ENCODE measurements at places on chromosomes 12 and 14.
A peak's percentile ranks its signal among the peaks of the same experiment; 100 is the strongest.

DNA sequence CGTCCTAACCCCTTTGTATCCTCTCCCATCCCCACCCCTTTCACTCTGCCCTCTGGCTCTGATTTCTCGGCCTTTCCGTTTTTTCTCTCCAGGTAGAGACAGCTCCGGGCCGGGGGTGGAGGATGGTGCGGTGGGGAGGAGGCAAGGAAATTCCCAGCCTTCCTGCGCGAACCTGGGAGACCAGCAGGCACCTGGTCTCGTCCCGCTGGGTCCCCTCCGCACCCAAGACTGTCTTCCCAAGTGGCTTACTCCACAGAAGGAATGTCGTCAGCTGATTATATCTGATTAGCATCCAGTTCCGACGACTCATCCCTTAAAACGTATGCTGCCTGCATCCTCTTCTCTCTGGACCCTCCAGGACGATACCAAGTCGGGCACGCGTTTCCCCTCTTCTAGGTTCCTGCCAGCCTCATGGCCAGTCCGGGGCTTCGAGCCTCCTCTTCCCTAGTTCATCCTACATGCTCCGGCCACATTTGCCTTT, 42.2 kb upstream of the CAPRIN2 start:
- DNase-seq, result no peak

- DNase-seq, result no peak
These were observed 1.0 kb downstream of the AHNAK2 start for GRCh38 chr14:104977008-104977680.

GRCh38 chr12:121530600-121531355, 50.0 kb downstream of the KDM2B start:
- peak; percentile 63 for DNase-seq

GRCh38 chr14:101729382-101729781, 32.1 kb upstream of the PPP2R5C start:
- no peak for DNase-seq

- no peak for DNase-seq
These were observed 59.1 kb downstream of the FAM222A start for GRCh38 chr12:109772622-109773321.

DNA sequence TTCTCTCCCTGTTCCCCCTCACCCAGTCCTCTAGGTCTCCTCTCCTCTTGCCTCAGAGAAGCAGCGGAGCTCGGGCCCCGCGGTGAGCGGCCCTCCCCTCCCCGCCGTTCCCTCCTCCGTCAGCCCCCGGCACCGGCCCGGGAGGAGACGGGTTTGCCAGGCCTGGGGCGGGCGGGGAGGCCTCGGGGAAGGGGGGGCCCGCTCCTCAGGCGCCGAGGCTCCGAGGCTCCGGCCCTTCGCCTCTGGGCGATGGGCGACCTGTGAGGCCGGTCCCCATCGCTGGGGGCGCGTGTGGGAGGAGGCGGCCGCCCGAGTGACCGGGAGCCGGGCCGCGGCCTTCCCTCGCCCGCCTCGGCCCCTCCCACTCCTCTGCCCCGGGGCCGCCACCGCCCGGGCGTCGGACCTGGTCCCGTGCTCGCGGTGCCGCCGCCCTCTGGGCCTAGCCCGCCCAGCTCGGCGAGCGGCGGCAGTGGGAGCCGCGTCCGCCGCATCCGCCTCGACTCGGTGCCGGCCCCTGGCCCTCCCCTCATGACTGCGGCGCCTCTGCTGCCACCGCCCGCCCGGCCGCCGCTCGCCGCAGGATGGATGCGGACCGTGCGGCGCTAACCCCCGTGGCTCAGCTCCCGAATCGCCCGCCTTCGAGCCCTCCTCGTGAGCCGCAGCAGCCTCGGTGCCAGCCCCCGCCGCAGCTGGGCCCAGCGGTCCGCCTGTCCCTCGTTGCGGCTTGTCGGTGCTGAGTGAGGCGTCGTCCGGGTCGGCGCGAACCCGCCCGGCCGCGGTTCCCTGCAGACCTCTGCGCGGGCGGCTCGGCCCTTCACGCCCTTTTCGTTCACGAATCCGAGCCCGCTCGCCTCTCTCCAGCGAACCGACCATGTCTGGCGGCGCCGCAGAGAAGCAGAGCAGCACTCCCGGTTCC, 574 bp downstream of the WNK1 start:
- DNase-seq, result peak; percentile 39

DNA sequence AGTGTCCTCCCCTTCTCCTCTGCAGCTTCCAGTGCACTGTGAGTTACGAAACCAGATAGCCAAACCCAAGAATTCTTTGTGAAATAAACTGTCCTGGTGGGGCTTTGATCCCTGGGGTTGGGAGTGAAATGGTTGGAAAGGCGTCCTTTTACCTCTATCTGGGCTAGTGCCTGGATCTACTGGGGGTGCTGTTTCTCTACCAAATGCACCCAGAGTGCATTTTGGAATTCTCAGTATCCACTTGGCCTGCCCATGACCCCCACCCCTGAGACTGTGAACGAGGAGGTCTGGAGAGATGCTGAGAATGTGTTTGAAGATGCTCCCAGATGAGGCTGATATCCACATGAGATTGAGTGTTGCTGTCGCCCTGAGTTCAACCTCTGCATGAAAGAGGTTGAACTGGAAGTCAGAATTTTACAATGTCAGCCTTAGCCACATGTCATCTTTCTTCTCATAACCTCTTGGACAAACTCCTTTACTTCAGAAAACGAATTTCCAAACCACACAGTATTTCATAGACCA, 87.1 kb upstream of the CLMN start:
- DNase-seq, result no peak

DNA sequence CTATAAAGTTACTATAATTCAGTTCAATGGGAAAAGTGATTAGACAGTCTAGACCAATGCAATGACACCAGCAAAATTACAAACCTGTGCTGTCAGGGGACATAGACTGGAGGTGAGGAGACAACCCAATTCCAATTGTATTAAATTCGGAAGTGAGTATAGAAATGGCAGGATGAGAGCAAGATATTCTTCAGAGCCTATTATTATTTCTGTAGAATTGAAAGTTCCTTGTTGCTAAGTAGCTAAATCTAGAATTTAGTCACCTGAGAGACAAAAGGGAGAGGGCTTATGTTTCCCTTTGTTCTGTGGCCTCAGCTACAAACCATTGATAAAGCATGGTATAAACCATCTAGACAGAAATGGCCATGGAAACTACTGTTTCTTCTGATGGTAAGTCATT, at the start of gene ADAM21:
TSS of gene ADAM21 (plus strand) at position 301 of the 400 bp plus-strand sequence. CDS start 5,326 bp downstream, outside the sequence.
- DNase-seq, result no peak

GRCh38 chr14:94624537-94625352, 12.6 kb downstream of the SERPINA3 start:
- no peak for DNase-seq

- DNase-seq, result no peak
These were observed 4.5 kb downstream of the TBX3 start for GRCh38 chr12:114679452-114679875.

DNA sequence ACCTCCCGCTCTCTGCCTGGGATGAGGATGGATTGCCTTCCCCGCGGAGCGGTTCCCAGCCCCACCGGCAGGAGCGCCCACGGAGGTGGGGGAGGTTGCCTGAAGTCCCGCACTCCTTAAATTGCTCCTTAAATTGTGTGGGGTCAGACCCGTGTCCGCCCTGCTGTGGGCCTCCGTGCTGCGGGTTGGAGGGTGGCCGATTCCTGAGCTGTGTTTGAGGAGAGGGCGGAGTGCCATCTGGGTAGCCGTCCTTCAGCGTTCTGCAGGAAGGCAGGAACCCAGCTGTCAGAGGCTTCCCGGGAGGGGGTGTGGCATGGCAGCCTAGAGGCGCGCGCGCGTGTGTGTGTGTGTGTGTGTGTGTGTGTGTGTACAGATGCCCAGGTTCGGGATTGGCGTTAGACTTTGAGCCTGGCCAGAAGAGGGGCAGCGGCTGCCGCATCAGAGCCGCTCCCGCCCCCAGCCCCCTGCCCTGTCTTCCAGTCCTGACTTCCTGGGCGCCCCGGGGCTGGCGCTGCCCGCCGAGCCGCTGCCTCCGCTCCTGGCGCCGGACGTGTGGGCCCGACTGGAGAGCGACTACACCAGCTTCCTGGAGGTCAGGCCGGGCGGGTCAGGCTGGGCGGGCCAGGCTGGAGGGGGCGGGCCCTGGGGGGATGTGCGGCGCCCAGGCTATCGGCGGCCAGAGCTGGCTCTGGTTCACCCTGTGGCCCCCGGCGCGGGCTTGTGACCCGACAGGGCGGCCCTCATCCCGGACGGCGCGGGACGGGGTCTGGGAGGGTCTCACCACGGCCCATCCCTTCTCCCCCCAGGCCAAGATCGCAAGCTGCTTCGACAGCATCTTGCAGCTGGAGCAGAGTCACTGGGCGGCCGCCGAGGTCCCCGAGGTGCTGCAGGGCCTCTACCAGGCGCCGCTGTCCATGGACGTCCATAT, 9.2 kb downstream of the EXOC3L4 start:
- no peak for DNase-seq

GRCh38 chr14:73888971-73889370, 2.3 kb downstream of the ZNF410 start:
- no peak for DNase-seq

DNA sequence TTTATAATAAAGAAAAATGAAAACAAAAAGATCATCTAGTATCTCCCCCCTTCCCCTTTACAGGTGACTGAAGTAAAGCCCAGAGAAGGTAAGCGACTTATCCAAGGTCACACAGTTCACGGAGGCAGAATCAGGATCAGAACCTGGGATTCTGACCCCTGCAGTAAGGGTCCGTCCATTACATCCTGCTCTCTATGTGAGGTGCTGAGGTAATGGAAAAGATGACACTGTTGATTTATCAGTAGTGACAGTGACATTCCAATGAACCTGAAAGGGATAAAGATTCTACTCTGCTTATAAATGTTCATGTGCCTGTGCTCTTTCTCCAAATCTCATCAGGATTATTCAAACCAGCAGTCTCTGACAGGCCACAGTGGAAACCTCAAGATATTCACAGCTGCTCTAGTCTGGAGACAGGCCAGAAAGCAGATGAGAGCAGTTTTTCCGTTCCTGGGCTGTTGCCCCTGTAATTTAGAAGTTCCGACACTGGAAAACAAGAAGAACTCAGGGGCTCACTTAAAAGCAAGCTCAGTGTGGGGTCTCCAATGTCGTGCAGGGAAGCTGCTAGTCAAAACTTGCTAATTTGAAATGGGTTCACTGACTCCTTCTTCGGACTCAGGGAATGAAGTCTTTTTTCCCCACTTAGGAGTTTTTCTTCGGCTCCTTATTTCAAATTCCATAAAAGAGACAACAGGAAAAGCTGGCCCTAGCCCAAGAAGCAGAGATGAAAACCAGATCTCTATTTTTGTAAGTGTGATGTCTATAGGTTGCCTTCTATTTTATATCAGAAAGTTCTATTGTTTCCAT, 131.8 kb upstream of the EEA1 start:
- DNase-seq, result no peak

DNA sequence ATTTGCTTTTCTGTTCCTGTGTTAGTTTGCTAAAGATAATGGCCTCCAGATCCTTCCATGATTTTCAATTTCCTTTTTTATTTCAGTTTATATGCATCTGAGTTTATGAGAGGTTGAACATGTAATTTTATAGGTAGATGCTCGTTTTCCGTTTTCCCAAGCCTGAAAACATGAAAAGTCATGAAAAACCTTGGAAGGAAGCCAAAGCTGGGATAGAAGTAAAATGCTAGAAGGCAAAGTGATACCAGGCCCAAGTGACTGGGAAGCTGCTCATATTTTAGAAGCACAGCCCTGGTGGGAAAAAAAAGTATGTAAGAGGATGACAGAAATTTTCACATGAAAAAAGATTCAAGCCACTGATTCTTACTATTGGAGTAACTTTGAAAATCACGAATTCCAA, 290.8 kb downstream of the PRKD1 start:
- DNase-seq, result no peak

GRCh38 chr12:94771199-94771598, 120.8 kb upstream of the TMCC3 start:
- DNase-seq, result no peak
